ENCODE measurements at places on chromosomes 5 and 9.

DNA sequence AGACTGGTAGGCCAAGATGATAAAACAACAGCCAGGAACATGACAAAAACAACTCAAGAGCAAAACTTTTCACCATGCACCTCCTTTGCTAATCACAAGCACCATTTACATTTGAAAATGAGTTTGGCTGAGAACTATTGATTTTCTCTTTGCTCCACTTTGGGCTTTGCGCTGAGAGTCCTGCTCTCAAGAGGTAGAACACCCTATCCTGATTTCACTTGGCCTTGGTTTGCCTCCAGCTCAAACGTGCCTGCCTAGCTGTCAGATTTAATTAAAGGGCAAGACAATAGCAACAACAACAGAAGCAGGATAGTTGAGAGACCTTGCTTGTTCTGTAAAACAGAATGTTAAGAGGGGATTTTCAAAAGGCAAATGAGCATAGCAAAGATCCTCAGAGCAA lies 128.2 kb upstream of the ASTN2 start:
- no peak for DNase-seq

DNA sequence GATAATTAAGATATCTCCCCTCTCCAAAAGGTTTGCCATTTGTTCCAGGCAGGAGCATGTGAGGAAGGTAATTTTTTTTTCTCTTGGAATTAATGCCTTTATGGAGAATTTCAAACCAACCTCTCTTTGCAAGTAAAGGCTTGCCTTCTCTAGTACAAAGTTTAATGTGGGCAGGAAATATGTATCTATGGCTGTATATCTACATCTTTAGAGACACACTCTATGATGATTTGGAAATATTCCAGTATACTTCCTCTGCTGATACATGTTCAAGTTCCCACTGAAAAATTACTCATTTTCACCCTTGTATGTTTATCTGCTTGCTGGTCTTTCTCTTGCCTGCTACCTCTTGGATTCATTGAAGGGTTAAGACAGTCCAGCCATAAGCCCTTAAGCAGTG lies 83.5 kb upstream of the SEMA6A start:
- no peak for DNase-seq

GRCh38 chr5:140116716-140117115 lies 2.8 kb downstream of the PURA start:
- peak; percentile 34 for DNase-seq

GRCh38 chr5:3598769-3599211 lies 3.2 kb downstream of the IRX1 start:
- no peak for DNase-seq

GRCh38 chr5:143481697-143482531 lies 78.4 kb upstream of the NR3C1 start:
- DNase-seq = no peak

GRCh38 chr5:161548487-161549094 lies 2.1 kb upstream of the GABRB2 start:
- DNase-seq = no peak

DNA sequence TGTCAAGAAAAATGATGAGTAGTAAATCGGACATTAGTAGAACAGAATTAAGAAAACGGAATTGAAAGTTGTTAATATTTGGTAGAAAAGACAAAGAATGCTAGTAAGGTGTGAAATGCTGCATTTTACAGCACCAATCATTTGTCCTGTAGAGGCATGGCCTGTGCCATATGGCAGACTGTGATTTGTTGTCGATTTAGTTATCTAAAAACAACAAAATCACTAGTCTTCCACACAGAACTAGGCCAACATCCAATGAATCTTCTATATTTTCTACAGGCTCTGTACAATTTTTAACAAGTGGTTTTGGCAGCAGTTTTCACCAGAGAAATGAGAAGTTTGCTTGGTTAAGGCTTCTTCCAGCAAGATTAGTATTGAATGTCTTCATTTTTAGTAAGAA lies 10.4 kb downstream of the HNRNPK start:
- no peak for DNase-seq

GRCh38 chr9:130810609-130811136 lies 24.4 kb upstream of the ABL1 start:
- DNase-seq = no peak

GRCh38 chr9:89869793-89870580 lies 265.2 kb downstream of the GADD45G start:
- DNase-seq = no peak

- no peak for DNase-seq
Measured at GRCh38 chr5:35302544-35302943, 72.3 kb upstream of the PRLR start.

DNA sequence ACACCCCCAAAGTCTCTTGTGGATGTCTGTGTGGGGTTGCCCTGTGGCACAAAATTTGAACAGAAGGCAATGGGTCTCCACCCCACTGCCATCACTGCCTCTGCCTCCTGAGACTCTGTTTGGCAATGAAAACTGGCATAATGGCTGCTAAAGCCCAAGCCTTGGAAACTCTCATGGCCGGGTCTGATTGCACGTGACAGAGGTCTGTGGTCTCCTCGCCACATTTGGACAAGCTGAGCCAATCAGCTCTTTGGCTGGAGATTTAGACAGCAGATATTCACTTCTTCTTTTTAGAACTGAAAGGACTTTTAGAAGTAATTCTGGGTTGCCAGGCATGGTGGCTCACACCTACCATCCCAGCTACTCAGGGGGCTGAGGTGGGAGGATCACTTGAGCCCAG lies 5.5 kb downstream of the GGTA1 start:
- peak; percentile 54 for DNase-seq

DNA sequence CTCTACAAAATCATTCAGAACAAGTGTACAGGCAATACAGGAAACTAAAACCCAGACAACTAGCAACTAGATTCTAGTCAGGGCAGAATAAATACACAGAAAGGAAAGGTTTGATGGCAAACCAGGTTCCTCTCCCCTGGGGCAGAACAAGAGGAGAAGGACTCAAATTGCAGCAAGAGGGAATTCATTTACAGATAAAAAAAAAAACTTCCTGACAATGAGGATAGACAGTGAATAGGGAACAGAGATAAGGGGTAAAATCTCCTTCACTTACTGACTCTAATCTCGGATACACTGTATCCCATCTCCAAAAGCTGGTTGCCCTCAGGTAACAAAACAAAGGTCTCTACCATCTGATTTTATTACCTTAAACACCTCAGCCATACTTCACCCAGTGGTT lies 244.0 kb downstream of the SEC61B start:
- no peak for DNase-seq

DNA sequence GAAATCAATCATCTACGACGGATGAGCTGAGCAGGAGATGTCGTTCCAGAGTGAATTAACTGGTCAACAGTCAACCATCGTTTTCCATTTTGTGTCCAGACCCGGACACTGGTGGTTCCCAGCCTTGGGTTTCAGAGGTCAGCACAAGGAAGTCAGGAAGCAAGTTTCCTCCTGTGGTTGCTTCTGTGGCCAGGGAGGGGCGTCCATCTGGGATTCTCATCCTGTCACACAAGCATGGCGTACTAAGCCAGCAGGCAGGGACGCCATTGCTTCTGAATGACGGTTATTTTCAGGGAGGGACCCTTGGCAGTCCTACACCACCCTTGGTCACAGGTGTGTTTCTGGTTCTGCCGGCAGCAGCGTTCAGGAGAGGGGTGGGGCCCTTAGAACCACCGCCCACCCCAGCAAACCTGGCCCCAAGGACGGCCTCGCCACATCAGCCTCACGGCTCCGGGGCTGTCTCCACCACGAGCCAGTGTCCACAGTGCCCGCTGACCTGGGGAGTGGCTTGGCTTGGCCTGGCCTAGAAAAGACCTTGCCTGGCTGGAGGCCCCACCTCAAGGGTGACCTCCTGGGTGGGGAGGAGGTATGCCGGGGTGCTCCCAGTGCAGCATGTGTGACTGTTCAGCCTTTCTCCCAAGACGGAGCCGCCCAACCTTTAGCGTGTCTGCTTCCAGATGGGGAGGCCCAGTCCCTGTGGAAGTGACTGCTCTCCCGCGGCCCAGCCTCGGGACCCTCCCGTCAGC lies 25.2 kb downstream of the NDUFS6 start:
- no peak for DNase-seq

GRCh38 chr9:134369416-134370212 lies 43.4 kb downstream of the RXRA start:
- DNase-seq = peak; percentile 17

- no peak for DNase-seq
Measured at GRCh38 chr5:36049949-36050348, 16.7 kb downstream of the UGT3A2 start.

DNA sequence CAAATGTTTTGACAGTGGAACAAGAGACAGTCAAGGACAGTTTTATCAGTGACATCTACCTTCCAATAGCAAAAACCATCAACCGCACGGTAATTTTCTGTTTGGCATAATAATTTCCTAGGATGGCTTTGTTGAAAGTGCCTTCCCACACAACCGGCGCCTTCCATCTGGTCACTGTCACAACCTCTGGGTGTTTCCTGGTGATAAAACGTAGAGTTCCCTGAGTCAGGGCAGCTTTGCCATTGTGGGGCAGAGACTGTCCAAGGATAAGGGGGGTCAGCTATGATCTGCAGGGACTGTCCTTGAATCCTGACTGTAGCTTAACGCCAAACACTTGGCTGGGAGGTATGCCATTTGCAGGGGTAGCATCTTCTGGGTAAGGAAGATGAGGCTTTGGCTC lies 47.6 kb downstream of the GGTA1 start:
- DNase-seq = no peak

GRCh38 chr5:149030392-149030791 lies 32.5 kb downstream of the SH3TC2 start:
- no peak for DNase-seq

DNA sequence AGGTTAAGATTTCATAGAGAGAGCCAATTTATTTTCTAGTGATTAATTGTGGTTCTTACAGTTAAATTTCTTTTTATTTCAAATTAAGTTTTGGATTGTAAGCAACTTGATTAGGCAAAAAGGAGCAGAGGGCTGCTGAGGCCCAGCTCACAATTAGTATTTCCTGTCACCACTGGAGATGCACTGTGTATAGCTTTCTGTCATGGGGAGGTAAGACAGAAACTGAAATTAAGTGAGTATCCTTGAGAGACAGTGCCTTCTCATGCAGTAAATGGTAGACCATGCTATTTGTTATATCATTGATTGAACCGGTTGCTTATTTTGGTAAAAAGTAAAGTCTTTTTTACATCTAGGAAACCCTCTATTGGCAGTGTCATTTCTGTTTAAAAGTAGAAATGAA lies 190.7 kb downstream of the CCDC171 start:
- DNase-seq = no peak

GRCh38 chr9:112852741-112853504 lies 37.8 kb downstream of the SLC46A2 start:
- DNase-seq = no peak

DNA sequence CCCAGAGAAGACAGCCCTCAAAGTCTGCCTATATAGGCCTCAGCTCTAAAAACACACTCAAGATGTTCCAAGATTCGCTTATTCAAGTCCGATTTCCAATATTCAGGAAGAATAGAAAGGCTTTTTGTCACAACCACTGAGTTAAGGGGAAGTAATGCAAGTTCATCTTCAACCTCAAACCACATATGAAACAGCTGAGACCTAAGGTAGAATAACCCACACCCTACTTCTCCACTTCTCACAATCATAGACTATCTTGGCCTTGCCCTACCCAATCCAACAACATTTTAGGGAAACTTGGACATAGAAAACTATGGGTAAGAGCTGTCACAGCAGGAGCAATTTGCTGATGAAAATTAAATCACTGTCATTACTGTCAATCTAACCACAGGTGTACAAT lies 152.0 kb upstream of the LRRTM2 start:
- DNase-seq = no peak

- peak; percentile 12 for DNase-seq
Measured at GRCh38 chr5:74056789-74057164, 430.8 kb downstream of the ARHGEF28 start.

GRCh38 chr9:129919277-129919676 lies 84.0 kb downstream of the USP20 start:
- no peak for DNase-seq

GRCh38 chr9:82777366-82777765 lies 285.6 kb downstream of the RASEF start:
- no peak for DNase-seq

DNA sequence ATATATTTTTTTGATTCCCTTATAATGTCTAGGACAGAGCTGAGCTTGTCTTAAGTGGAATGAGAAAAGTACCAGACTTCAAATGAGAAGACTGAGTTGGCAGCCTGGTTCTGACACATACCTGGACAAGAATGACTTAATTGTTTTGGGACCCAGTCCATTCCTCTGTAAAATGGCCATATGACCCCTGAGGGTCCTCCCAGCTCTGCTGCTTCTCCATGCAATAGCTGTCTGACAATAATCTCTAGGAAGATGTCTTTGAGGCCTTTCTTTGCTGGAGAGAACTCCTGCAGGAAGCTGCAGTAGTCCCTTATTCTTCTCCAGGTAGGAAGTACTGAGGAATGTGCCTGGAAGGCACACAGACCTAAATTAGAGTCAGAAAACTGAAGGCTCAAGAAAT lies 55.9 kb upstream of the SLIT3 start:
- DNase-seq = no peak

GRCh38 chr9:73183917-73184861 lies 32.5 kb downstream of the ANXA1 start:
- DNase-seq = peak; percentile 61

DNA sequence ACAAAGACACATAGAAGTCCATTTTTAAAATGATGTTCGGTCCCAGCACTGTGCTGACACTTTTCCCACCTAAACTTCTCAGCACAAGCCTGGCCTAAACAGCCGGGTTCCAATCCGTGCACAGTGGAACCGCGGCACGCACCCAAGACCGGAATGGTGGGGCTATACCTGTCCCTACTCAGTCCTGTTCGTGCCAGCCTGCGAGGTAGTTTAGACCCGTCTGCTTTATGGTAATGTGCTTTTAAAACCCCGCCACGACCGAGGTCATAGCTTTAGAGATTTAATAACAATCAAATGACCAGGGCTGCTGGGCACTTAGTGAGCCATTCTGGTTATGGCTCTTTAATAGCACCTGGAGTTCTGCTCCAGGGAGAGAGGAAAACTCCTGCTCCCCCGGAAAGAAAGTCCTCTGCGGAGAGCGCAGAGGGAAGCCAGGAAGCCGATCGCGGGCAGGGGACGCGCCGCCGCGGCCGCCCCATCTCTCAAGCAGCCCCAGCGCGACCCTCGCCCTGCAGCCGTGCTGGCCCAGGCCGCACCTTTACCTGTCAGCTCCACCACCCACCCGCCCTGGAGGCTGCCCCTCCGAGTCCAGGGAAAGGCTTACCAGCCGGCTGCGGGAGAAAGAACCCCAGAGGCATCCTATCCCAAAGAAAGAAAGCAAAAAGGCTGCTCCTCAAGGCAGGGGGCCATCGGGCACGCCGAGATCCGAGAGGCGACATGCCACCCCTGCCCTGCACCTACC lies 511 bp downstream of the ARL15 start:
- peak; percentile 52 for DNase-seq

DNA sequence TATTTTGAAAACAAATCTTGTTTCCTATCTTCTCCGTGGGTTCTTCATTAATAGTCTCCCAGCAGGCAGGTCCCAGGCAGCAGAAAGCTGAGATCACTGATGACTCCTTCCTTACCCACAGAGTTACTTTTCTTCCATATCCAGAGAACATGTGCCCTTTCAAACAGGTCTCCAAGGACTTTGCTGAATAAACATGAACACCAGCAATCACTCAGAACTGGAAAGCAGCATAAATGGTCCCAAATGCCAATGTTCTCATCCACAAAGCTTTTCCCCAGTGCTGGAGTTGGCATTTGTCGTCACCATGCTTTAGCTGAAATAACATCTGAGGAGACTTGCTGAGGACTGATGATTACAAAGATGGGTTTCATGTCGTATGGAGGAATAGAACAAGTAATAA lies 134.0 kb downstream of the YIPF5 start:
- no peak for DNase-seq

- DNase-seq = no peak
Measured at GRCh38 chr5:90367879-90368278, 41.7 kb downstream of the CETN3 start.

- DNase-seq = no peak
Measured at GRCh38 chr5:38234737-38235136, 23.6 kb upstream of the EGFLAM start.
